T-helper 1 cell (primary cell): ENCODE measurements at places on chromosomes 12 and 14.
A peak's percentile ranks its signal among the peaks of the same experiment; 100 is the strongest.

DNA sequence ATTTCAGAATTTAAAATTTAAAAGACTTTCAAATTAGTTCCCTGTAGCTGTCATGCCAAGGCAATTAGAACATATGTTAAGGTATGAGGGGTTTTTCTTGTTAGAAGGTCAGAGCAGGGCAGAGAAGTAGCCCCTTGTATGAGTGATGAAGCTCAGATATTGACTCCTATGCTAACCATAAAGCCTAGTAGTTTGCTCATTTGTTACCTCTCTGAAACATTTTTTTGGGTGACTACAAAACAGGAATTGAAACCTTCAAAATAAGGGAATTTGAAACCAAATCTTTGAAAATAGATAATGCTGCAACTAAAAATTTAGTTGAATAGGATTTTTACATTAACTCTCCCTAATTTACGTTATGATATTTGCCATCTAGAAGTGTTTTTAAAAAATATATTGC lies 333.5 kb downstream of the NAV3 start:
- no peak for DNase-seq

GRCh38 chr14:20680363-20680762 lies 4.0 kb upstream of the RNASE4 start:
- no peak for DNase-seq

DNA sequence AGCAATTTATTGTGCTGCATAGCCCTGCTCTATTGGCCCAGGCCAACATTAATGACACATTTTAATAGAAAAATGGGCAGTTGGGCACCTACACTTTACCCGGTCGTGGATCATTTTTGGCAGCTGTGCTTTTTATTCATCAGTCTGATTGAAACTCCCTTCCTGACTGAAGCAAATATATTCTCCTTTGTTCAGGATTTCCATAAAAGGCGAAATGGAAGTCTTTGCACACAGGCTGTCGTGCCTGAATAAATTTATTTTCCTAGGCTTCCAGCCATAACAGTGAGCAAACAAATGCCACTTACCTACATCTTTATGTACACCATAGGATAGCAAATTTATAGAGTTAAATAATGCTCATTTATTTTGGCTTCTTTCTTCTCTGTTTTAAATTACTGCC lies 480.7 kb upstream of the DCN start:
- no peak for DNase-seq

GRCh38 chr12:19299765-19300164 lies 139.5 kb upstream of the AEBP2 start:
- no peak for DNase-seq

DNA sequence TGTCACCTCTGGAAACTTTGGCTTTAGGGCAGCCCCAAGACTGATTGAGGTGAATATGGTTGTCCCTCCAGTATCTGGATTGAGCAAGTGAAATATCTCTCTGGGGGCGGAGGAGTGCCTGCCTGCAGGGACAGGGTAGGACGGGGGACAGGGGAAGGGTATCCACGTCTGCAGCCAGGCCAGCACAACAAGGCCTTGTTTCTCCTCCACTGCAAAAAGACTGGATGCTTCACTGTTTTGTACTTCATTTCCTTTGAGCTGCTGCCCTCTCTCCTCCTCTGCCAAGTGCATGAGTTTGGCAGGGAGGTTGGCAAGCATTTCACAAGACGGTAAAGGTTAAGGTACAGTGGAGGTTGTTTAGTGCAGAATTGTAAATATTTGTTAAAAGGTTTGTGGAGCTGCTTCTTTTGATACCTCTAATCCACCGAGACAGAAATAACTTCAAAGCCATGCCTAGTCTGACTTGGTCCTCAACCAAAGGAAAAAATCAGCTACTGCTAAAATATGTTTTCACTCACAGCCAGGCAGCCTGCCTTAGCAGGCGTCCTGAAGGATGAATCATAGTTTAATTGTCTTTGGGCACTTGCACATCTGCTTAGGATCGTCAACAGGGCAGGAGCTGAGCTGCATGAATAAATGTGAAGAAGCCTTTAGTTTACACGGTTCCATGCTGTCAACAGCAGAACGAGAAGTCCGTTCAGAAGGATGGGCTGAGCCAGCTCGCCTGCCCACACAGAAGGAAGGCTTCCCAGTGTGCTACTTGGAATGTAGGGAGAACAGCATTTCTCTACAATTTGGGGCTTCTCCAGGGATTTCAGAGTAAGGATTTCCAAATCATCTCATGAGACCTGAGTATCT lies 269.7 kb downstream of the TTC6 start:
- no peak for DNase-seq

DNA sequence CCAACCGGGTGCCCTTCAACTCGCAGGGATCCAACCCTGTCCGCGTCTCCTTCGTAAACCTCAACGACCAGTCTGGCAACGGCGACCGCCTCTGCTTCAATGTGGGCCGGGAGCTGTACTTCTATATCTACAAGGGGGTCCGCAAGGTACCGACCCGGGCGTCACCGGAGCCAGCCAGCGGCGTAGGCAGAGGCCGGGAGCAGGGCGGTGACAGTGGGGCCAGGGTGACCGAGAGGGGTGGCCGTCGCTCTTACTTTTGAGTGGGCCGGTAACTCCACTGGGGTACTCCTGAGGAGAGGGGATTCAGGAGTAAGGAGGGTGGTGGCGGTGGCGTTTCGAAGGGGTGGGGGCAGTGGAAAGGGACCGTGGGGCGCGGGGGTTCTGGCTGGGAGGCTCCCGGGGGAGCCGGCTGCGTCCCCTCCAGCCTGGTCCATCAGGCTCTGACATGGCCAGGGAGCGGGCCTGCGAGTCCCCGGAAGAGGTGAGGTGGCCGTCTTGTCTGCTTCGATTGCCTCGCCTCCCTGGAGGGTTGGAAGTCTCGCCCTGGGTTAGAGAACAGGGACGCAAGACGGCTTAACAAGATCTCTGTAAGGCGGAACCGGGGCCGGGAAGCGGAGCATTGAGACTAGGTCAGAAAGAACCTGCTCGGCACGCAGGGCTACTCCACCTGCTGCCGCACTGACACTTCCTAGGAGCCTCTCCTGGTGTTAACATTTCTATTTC lies 491 bp downstream of the WDR20 start:
- peak; percentile 7 for DNase-seq
